ENCODE measurements at places on chromosomes 2 and 18.

DNA sequence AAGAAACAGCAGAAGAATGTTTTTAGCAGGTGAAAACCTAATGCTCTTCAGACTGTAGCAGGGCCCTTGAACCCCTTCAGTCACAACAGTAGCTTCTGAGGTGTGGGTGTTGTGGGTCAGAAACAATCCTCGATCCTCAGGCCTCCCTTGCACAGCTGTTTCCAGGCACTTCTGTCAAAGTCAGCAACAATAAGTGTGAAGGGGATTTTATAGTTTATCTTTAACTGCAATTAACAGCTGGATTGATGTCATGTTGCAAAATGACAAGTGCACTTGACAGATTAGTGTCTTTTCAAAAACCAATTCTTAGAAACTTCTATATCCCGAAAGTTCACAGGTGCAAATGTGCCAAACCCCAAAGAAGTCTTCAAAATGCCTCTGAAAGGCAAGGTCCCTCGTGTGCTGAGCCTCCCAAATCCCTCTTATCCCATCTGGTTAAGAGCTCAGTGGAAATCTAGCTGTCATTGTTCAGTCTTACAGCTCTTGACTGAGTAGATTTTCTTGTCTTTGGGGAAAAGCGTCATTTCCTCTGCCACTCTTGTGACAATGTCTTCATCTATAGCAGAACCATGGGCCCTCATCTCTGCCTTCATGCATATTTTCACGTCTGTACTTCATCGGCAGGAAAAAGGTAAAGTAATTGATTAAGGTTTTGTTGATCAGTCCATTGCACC is 29.6 kb downstream of the M1AP start:
- no peak for DNase-seq

GRCh38 chr2:241799522-241800197 is 9.3 kb upstream of the NEU4 start:
- no peak for DNase-seq

DNA sequence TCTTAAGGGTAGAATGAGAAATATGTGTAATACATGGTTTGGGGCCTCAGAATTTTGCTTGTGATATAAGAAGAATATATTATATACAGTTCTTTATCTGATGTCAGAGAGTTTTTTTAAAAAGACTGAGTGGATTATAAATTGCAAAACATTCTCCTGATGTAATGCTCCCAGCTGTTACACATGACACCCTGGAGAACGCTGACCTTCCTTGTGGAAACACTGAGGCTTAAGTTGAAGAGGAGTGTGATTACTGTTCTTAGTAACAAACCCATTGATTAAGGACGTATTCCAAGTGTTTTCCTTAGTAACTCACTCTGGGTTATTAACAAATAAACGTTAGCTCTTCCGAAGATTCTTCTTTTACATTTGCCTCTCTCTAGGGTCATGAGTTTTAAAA is 1069.3 kb upstream of the CNTNAP5 start:
- DNase-seq: no peak

DNA sequence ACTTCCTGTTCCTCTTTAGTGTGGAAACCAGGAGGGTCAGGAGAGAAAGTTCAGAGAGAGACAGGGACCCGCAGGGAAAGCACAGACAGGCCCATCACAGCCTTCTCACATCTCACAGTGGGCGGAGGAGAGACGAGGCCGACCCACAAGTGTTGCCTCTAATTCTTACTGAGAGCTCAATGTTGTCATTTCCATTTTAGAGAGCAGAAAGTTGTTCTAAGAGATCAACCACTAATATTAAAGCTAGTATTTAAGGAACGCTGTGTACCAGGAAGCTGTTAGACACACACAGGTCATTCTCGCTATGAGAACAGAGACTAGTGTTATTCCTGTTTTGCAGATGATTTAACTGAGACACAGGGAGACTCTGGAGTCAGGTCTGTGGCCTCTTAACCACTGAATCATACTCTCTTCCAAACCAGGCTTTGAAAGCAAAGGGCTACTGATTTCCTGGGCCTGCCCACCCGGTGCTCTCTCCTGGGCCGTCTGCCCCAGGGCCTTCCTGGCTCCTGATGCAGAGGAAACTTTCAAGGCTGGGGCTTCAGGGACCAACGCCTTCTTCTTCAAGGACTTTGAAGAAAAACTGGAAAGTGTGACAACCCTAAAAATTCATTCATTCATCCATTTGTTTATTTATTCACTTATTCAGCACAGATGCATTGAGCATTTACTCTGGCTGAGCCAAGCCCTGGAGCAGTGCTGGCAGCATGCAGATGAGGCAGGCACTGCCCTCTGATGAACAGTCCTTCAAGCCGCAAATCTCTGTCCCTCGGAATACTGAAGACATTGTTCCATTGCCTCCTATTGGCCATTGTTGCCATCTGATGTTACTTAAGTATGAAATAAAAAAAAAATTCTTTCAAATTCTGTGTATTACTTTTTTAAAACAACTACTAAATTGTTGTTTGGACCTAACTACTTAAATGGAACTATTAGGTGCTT is 37.2 kb upstream of the BIN1 start:
- DNase-seq: no peak

- no peak for DNase-seq
Observed at GRCh38 chr2:160453111-160453820, 40.3 kb downstream of the RBMS1 start.

- DNase-seq: no peak
Observed at GRCh38 chr2:237473878-237474441, 13.1 kb upstream of the MLPH start.

GRCh38 chr2:39728941-39729351 is 50.1 kb downstream of the THUMPD2 start:
- no peak for DNase-seq

Data from stimulated activated CD8-positive, alpha-beta memory T cell treated with anti-CD3 and anti-CD28 coated beads, Interleukin-4, amount 100 ng/mL, for 1 hour (primary cell).